Spleen (tissue), 13 donors: ENCODE measurements at places on chromosomes 12 and 14.

- no peak for DNase-seq
Observed at GRCh38 chr12:42129595-42130204, 15.0 kb downstream of the GXYLT1 start.

- DNase-seq = no peak
Observed at GRCh38 chr12:111453071-111453989, 47.6 kb downstream of the SH2B3 start.

GRCh38 chr14:72560331-72560730 lies 333.6 kb downstream of the DPF3 start:
- no peak for DNase-seq

GRCh38 chr14:34437729-34438080 lies 24.3 kb downstream of the SPTSSA start:
- DNase-seq = no peak

GRCh38 chr12:54265364-54265812 lies 14.5 kb downstream of the CBX5 start:
- no peak for DNase-seq

GRCh38 chr14:54597795-54598443 lies 31.0 kb downstream of the SAMD4A start:
- no peak for DNase-seq

DNA sequence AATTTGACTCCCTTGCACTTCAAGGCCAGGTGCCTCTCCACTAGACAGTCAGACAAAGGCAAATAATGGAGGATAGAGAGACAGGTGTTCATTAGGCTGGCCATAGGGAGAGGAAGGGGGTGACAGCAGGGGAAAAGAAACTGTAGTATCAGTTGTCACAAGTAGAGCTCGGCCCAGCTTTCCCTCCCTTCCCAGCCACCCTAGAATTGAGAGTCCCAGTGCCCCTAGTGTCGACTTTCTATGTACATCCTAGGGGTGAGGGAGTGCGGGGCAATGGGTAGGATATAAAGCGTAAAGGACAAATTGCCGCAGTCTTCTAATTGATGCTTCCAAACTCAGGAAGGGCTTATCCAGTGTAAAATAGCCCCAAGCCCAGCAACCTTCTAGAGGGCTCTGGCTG lies 39.0 kb downstream of the BAZ2A start:
- no peak for DNase-seq

DNA sequence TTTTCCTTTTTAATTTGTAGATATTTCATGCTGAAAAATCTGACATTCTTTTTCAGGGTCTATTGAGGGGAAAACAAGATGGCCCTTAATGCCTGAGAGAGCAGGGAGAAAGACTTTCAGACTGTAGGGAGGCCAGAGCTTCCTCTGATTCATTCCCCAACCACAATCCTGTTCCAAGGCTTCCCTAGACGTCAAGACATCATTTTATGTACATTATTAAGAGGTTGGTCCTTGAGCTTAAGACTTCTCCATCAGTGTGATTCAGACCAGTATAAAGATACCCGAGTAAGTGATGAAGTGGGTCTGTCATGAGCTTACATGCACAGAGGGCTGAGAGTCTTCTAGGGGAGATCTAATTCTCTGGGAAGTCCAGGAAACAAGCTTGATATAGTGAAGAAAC lies 57.3 kb downstream of the AVPR1A start:
- DNase-seq = no peak

- DNase-seq = no peak
Observed at GRCh38 chr14:69909826-69910550, 30.8 kb downstream of the SMOC1 start.

GRCh38 chr12:27429606-27430005 lies 16.9 kb upstream of the SMCO2 start:
- DNase-seq = no peak

GRCh38 chr12:39813776-39814175 lies 194.2 kb upstream of the ABCD2 start:
- no peak for DNase-seq

- DNase-seq = no peak
Observed at GRCh38 chr12:66144791-66145754, 14.5 kb upstream of the LLPH start.

GRCh38 chr12:48961331-48961730 lies 4.0 kb upstream of the ARF3 start:
- no peak for DNase-seq

DNA sequence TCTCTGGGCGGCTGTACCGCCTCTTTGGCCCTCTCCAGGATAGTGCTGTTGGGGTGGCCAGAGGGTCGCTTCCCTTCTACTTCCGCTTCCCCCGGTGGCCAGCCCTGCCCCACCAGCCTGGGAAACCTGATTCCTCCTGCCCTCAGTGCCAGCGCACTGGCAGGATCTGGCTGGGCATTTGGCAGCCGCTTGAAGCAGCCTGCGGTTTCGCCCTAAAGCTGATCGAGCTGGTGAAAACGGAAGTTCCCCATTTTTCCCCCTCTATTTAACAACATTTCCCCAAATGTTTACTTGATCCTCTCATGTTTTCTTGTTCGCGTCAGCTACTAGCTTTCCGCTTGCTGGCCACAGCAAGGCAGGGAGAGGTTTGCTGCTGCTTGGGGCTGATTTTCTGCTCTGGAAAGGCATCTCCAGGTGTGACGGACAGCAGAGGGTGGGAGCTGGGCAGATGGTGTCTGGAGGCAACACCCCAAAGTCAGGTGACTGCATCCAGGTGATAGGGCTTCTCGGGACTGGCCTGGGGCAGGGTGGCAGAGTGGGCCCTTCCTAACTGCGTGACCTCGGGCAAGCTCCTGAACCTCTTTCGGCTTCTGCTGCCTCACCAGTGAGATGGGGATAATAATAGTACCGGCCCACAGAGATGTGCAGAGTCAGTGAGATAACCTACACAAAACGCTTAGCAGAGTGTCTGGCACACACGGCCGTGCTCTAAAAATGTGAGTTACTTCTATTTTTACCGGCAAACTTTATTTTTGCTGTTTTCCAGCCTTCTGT lies 53.1 kb downstream of the TSPAN9 start:
- DNase-seq = no peak

GRCh38 chr14:23366426-23366921 lies 1.5 kb upstream of the EFS start:
- DNase-seq = peak; percentile 70

DNA sequence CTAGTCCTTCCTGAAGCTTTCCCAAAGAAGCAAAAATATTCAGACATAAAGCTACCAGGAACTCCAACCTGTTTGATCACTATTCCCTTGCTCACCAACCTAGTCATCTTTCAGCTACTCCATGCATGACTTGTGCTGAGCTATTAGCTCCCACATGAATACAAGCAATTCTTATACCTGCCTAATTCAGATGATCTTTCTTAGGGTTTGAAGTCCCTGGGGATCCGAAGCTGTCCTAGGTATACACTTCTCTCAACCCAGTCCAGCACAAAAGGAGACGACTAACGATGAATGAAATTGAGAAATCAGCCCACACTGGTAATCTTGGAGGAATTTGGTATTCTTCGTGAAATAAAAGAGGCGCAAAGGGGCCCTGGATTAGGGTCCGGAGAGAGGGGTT lies 631 bp upstream of the PTGR2 start:
- DNase-seq = no peak

GRCh38 chr12:73465106-73465505 lies 1072.5 kb upstream of the ATXN7L3B start:
- no peak for DNase-seq

GRCh38 chr14:53946404-53947093 lies 10.1 kb downstream of the BMP4 start:
- DNase-seq = no peak

DNA sequence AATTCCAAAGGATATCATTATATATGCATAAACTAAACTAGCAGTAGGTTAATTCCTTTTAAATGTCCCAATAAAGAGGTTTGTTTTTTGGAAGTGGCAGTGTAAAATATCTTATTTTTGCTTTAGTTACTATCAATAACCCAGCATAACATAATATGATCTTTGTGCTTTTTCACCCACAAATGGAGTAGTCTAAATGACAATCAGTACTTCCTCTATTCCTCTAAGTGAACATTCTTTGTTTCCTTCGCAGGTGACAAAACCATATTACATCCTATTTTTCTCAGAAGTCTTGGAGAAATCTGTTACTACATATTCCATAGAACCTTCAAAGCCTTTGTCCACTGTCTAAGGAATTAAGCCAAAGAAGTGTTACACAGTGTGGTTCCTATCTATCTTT lies 62.5 kb downstream of the MED13L start:
- DNase-seq = no peak

GRCh38 chr12:5902736-5903135 lies 42.3 kb downstream of the ANO2 start:
- no peak for DNase-seq

DNA sequence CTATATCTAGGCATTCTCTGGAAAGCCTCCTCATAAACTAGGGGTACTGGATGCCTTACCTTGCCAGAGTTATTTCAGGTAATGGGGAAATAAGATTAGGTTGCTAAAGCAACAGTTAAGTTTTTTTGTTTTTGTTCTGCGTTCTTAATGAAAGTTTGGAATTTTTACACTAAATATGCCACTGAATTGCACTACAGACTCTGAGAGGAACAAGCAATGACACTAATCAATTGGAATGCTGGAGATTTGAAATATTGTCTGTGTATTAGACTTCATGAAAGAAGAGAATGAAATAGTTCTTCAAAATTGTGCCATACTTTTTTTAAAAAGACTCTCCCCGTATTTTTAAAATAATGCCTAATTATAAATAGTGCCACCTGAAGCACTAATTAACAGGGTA lies 287.8 kb downstream of the NAV3 start:
- DNase-seq = no peak

DNA sequence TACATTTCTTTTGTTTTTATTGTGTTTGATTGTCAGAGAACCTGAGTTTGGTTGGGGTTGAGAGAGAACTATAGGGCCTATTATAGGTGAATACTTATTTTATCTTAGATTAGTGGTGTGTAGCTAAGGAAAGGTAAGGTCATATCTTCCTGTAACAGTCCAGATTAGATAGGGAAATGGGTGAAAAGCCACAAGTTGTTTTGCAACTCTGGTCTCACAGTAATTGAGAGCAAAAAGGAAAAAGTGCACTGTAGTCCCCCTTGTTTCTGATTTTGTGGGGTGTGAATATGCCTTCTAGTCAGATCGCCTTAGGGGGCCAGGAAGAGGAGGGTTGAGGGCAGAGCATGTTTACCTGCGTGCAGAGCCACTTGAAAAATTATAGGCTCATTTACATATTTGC lies 8.9 kb downstream of the MSRB3 start:
- DNase-seq = no peak

GRCh38 chr14:59438195-59438647 lies 27.0 kb downstream of the GPR135 start:
- no peak for DNase-seq

- DNase-seq = peak; percentile 67
Observed at GRCh38 chr12:47755655-47756562, 2.8 kb downstream of the RAPGEF3 start.

DNA sequence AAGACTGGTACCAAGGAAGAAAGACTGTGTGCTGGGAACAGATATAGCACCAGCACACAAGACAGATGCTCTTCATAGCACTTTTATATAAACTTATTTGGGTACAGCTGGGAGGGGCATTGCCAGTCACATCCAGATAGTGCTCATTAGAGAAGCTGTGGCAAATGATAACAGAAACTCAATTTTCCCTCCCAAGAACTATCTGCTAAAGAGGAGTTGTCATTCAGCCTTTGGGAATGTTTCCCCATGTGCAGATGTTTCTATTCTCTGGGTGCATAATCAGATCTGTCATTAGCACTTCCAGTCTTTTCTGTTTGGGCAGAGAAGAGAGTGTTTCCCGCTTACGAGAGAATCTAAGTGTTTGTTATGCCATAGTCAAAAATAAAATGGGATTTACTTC lies 714.9 kb upstream of the MDGA2 start:
- no peak for DNase-seq

- DNase-seq = no peak
Observed at GRCh38 chr14:84483072-84483420, 1046.9 kb upstream of the FLRT2 start.

- peak; percentile 86 for DNase-seq
Observed at GRCh38 chr12:49673446-49674317, 33.5 kb downstream of the FMNL3 start.

GRCh38 chr14:94699831-94700230 lies 70.1 kb downstream of the GSC start:
- no peak for DNase-seq

DNA sequence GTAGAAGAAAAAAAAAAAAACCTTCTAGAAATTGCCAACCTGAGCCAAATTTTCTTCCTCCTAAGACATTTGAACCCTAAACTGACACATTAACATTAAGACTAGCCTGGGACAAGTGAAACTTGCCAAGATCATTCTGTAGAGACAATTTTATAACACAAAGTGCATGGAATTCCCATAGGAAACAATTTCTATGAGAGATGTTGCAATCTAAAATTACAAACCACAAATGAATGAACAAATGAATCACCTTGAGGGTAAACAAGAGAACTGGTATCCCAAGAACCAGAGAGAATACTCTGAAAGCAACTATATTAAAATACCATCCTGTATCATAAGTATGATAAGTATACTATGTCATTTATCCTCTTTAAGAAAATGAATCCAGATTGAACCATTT lies 165.3 kb downstream of the DICER1 start:
- DNase-seq = no peak

DNA sequence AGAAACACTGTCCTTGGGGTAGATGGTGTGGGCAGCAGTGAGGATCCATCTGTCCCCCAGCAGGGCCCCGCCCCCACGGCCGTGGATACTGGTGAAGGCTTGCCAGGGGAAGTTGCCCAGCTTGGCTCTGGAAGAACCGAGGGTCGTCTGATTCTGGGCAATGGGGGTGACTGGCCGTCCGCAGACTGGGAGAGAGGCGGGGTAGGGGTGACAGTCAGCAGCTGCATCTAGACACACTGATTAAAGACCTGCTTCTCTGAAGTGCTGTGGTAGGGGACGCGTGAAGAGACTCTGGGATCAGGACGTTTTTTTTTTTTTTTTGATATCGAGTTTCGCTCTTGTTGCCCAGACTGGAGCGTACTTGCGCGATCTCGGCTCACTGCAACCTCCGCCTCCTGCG lies 4.7 kb upstream of the C1R start:
- no peak for DNase-seq

GRCh38 chr14:28012629-28013415 lies 753.8 kb upstream of the FOXG1 start:
- DNase-seq = no peak

DNA sequence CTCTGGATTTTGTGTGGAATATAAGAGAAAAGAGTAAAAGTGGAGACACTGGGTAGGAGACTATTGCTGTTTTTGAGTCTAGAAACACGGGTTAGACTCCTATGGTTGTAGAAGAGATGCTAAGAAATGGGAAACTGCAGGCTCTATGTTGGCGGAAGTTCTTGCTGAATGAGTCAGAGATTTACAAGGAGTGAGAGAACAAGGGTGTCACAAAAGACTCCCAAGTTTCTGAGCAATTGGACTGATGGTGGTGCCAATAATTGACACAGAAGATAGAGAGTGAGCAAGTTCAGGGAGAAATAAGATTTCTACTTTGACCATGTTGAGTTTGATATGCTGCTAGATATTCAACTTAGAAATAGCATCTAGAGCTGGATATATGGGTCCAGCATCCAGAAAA lies 2.6 kb upstream of the PRKD1 start:
- no peak for DNase-seq

- no peak for DNase-seq
Observed at GRCh38 chr12:5038781-5039311, 4.8 kb upstream of the KCNA5 start.

GRCh38 chr12:92602476-92602875 lies 100.3 kb upstream of the PLEKHG7 start:
- no peak for DNase-seq

- DNase-seq = no peak
Observed at GRCh38 chr14:93490001-93490400, 59.3 kb downstream of the UNC79 start.
